Neural crest cell (in vitro differentiated cells): ENCODE measurements at places on chromosomes 7 and 10. TPM values are rescaled to one million over a fixed set of nuclear protein-coding genes. Genes with fewer than 3 reads are reported as not detected.

Gene CLDN4
- total RNA-seq = 0.34 and 0.47 TPM in 2 replicates

Gene OR6B1
- not detected in 2 replicates for total RNA-seq

Gene MALRD1
- total RNA-seq = 0.73 and 0.84 TPM in 2 replicates

Gene PRLHR
- not detected in 2 replicates for total RNA-seq

Gene HERC4
- 42.4 and 44.3 TPM in 2 replicates for total RNA-seq

Gene SEMA3A
- total RNA-seq = 21.7 and 24.7 TPM in 2 replicates

Gene AZGP1
- 0.52 TPM in 1 of 2 replicates, not detected in the other for total RNA-seq

Gene ZPBP
- not detected in 2 replicates for total RNA-seq
